ENCODE measurements at places on chromosomes 6 and 20.

DNA sequence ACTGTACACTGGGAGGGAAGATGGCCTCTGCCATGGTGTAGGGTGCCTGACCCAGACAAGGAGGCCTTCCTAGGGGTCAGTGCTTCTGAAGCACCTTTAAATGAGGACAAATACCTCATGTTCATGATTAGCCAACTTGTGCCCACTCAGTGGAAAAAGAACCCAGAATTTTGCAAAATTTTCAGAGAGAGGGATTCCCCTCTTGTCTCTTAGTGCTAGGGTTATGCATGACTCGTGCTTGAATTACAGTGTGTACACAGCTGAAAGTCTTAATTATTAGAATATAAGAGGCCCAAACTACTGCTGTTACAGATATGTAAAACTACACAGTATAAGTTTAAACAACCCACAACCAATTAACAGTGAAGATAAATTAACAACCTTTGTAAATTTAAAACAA, 38.0 kb downstream of the HLA-G start:
- no peak for DNase-seq

GRCh38 chr20:22383156-22383555, 201.2 kb downstream of the FOXA2 start:
- DNase-seq = no peak

GRCh38 chr6:28977341-28978132, 27.6 kb downstream of the ZNF311 start:
- DNase-seq = peak; percentile 39

DNA sequence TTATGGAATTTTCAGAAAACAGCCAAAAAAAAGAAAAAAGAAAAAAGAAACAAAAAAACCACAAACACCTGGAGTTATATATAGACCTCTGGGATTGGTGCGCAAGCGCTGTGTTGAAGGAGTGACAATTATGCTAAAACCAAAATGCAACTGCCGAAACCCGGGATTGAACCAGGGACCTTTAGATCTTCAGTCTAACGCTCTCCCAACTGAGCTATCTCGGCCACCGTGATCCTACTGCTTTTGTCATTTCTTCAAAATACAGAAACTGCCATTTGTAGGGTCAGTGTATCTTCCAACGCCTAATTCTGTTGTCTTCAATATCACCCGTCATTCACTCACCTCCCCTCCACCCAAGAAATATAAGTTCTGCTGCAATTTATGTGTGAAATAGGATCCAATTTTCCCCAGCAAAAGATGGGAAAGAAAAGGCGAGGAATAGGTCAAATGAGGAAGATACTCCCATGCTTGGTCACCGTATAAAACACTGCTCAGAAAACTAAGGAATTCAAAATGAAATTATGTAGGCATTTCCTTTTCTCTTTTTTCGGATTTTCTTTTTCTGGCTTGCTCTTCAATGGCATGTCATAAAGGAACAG, 116.0 kb downstream of the TRIM27 start:
- DNase-seq = no peak
